Stimulated activated CD8-positive, alpha-beta memory T cell treated with anti-CD3 and anti-CD28 coated beads, Interleukin-4, amount 100 ng/mL, for 1 hour (primary cell): ENCODE measurements at places on chromosomes 5 and 9.

DNA sequence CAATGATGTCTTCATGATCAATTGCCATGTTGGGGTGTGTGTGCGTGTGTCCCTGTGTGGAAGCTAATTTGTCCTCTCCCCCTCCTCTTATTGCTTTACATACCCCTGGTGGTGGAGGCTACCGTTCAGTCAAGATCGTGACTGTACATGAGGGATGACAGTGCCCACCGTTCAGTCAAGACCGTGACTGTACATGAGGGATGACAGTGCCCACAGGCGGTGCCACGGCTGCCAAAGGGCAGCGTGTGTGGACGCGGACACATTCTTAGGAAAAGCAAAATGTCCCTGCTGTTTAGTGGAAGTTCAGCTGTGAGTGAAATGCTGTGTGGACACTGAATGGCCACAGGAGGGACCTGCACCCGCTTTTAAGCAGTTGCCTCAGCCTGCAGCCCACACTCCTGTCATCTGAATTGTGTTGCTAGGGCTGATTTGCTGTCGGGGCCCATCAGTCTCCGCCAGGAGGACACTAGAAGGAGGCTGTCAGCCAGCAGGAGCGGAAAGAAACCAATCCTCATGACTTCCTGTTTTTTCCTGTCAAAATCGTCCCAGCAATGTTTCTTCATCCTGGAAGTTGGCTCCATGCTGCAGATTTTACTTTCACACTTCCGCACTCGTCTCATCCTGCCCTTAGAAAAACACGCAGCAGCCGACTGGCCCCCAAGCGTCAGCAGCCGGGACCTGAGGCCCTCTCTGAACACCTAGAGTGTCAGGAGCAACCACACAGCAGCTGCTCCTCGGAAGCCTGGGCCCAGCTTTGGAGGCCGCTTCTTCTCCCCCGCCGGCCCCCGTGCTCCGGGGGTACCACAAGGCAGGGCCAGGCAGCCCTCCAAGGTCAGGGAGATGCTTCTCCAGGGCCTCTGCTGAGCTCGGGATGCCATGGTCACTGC lies 9.1 kb downstream of the OR2V1 start:
- DNase-seq = no peak

GRCh38 chr5:16976625-16977008 lies 40.5 kb upstream of the MYO10 start:
- DNase-seq = no peak

DNA sequence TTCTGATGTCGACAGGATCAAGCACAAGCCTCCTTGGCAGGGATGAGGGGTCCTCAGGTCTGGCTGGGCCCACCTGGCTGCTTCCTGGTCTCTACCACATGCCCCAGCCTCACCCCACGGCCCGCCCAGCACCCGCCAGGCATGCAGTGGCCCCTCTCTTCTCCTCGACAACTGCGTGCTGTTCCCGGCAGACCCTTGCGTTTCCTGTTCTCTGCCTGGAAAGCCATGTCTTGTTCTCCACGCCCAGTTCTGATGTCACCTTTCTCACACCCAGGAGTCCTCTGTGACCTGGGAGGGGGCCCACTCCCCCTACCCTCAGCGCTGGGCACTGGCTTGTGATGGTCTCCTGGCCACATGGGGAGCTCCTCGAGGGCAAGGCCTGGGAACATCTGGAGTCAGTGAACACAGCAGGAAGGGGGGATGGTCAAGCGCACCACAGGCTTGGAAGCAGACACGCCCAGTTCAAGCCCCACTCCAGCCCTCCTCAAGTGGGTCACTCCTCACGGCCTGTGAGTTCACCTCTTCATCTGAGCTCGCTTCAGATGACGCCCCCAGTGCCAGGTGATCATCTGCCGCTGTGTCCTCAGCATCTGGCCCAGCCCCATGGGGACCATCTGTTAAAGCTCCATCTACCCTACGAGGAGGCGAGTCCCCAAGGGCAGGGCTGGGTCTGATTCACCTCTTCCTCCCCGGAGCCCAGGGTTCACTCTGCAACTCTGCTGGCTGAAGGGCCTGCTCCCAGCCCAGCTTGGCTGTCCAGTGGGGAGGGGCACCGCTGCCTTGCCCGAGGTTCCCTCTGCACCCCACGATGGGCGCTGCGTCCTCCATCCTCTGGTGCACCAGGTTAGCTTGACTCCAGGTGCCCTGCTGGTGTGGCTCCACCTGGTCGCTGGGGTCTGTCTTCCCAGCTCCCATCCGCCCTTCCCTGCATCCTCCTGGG lies 133.2 kb upstream of the PHYKPL start:
- no peak for DNase-seq

DNA sequence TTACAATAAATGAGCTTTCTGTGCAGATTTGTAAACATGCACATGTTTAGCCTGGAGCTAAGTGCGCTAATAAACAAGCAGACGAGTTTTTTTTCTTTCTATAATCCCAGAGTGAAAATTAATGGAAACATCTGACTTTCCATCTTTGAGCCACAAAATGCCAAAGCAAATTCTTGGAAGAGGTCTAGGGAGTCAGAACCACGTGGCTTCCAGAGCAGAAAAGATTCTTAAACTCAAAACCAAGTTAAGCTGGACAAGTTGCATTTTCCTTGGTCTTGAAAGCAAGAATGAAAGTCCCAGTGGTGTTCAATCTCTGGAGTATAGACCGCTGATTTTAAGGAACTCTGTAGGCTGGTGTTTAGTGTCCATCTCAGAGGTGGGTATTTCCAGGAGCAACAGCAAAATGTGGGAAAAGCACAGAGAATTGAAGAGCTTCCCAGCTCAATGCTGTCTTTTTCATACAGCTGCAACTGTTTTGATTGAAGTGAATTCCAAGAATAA lies 71.4 kb downstream of the MYO10 start:
- DNase-seq = no peak

DNA sequence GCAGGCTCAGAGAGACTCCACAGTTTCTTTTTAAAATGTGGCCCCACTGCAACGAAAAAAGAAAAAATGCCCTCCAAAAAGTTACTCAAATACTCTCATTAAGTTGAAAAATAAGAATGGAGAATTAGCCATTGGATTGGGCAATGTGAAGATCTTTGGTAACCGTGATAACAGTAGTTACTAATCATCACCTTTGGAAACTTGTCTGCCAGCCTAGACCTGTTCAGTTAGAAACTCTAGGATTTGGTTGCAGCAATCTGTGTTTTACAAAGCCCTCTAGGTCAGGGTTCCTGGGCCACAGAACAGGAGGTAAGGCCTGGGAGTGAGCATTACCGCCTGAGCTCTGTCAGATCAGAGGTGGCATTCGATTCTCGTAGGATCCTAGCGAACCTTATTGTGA lies 34.2 kb downstream of the VPS13A start:
- no peak for DNase-seq

DNA sequence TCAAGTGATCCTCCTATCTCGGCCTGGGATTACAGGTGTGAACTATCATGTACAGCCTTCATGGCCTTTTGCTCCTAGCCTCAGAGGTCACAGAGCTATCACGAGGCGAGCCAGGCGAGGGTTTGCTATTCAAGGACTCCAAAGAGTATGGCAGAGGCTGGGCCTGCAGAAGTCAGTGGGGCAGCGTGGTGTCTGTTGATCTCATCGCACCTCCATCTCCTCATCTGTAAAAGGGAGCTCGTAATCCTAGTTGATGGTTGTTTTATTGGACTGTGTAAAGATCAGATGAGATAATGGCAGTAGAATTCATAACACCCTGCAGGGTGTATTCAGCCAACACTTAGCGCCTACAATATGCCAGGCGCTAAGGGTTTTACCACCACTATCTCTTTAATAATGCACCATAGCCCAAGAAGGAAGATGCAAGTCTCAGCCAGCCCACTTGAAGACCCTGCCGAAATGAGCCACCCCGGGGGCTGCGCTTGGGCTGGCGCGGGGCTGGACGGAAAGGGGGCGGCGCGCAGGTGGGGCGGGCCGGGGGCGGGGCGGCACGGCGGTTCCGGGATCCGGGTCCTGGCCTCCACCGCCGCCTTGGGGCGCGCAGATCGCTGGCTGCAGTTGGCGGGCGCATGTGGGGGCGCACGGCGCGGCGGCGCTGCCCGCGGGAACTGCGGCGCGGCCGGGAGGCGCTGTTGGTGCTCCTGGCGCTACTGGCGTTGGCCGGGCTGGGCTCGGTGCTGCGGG lies at the start of gene GALNT12:
TSS of gene GALNT12 (plus strand) at position 601 of the 744 bp plus-strand sequence. CDS start at position 630, 29 bp downstream.
- no peak for DNase-seq

DNA sequence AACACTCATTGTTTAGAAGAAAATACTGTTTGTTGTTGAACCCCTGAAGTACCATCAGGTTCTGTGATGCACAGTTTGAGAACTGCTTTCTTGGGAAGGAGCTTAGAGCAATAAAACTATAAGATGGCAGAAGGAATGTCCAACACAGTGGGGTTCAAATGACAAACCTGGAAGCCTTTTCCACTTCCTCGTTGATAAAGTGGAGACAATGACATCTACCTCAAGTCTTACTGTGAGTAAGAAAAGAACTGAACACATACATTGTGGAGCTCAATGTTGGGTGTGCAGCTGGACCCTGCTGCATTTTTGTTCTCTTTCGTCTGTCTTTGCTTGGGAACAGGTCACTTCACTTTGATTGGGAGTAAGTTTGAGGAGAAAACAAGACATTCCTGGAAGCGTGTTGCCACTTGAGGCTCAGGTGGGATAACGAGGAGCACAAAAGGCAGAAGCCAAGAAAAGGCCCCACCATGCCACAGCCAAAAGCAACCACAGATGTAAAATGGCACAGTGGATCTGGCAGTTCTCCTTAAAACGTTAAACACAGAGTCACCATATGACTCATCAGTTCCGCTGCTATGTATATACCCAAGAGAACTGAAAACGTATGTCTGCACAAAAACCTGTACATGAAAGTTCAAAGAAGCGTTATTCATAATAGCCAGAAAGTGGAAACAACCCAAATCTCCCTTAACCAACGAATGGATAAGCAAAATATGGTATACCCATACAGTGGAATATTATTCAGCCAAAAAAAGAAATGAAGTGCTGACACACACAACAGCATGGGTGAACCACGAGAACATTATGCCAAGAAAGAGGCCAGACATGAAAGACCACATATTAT lies 42.9 kb upstream of the SUB1 start:
- no peak for DNase-seq

DNA sequence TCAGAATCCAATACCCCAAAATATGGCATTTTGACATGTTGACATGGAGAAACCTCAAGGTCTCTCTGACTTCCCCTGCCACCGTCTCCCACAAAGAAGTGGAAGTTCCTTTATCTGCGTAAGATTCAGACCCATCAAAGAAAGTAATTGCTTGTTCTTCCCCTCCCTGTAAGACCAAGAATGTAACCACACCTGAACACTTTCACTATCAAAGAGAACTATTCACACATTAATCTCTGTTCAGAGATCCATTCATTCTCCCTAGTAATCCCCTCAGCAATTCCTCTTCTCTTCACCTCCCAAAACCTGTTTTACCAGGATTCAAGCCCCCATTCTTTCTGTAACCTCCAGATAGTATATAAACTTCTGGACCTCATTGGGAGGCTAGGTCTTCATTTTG lies 4.1 kb upstream of the SLC1A1 start:
- DNase-seq = no peak

DNA sequence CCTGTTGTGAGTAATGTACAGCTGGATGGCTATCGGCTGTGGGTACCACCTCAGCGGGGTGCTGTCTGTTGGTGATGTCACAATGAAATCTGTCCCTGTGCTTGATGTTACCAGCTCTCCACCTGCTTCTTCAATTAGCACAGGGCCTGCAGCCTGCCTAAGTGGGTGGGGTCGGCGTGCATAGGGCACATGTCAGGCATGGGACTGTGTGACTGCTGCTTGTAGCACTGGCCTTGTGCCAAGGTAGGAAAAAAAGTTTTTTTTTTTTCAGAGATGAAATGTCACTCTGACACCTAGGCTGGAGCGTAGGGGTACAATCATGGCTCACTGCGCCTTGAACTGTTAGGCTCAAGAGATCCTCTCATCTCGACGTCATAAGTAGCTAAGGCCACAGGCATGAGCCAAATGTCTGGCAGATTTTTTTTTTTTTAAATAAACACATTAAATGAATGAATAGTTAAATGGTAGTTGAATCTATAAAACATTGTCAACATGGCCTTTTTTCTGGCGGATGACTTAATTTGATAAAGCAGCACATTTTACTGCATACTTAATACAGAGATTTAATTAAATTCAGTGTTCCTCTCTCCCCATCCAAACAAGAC lies 222.5 kb downstream of the NXNL2 start:
- no peak for DNase-seq

- no peak for DNase-seq
Measured at GRCh38 chr5:163384669-163385068, 52.7 kb upstream of the CCNG1 start.

GRCh38 chr5:98443881-98444280 lies 329.6 kb upstream of the RGMB start:
- DNase-seq = no peak
